ENCODE measurements at places on chromosomes 2 and 18. TPM values are rescaled to one million over a fixed set of nuclear protein-coding genes. Genes with fewer than 3 reads are reported as not detected.

Gene CLEC4F
- not detected for total RNA-seq

Gene CXXC1
- 109 TPM for total RNA-seq

Gene COLEC11
- not detected for total RNA-seq

Gene KHK
- 8.0 TPM for total RNA-seq

Gene STON1
- 2.6 TPM for total RNA-seq

Gene LIMS4
- 1.3 TPM for total RNA-seq

Gene AQP12B
- total RNA-seq = not detected

Gene SRD5A2
- not detected for total RNA-seq

Gene GNLY
- 82.9 TPM for total RNA-seq

- DNase-seq = no peak
Observed at GRCh38 chr2:21052044-21052443, 8.2 kb upstream of the APOB start.

DNA sequence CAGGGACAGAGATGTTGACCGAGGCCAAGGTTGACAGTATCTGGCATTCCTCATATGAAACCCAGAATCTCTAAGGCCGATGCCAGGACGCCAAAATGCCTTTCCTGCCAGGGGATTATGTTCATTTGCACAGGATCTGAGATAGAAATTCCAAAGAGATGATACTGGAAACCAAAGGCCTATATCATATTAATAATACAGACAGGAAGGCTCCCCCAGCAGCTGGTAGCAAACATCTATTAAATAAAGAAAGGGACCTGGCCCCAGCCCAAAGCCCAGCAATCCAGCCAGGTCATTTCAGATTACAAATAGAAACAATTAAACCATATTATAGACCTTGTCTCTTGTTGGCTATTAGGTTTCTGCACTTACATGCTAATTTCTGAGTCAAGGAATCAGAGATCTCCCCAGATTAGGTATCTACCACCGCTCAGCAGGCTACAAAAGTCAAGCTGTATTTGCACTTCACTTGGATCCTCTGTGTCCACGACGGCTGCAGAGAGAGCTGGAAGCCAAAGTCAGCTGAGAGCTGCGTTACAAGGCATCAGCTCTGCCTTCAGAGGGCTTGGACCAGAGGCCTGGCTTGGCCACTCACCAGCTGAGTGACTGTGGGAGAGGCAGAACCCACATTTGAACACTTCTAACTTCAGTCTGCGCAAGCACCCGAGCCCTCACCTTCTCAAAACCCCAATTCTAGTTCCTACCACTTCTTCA is 269.3 kb upstream of the SIX2 start:
- DNase-seq = no peak

GRCh38 chr2:121090088-121090715 is 194.8 kb downstream of the TFCP2L1 start:
- DNase-seq = no peak

GRCh38 chr2:73449404-73449803 is 63.8 kb downstream of the ALMS1 start:
- DNase-seq = no peak

- DNase-seq = no peak
Observed at GRCh38 chr2:226383461-226383860, 416.2 kb downstream of the IRS1 start.

DNA sequence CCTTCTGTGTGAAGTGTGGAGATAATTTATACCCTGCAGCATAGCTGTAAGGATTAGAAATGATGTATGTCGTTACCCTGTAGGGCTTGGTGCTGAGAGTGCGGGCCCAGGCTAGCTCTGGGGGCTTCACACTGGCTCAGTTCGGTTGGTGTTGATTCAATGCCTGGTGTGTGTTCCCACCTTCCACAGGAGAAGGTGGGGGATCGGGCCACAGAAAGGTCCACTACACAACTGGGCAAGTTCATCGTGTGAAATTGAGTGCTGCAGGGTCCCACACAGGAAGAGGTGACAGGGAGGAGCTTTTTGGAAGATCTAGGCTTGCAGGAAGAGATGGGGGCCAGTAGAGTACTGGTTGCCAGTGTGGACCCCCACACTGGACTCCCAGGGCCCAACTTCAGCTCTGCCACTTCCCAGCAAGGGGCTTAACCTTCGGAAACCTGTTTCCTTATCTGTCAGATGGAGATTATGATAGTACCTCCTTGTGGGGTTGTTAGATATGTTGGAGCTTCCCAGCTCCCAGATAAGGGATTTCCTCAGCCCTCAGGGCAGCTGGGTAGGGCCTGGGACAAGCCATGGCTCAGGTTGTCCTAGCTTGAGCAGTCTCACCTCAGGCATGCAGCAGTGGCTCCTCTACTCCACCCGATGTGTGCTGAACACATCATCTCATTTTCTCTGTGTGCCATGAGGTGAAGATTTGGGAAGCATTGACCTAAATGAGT is 71.5 kb downstream of the TMEM247 start:
- no peak for DNase-seq

- no peak for DNase-seq
Observed at GRCh38 chr2:10161961-10162441, 39.5 kb downstream of the RRM2 start.

GRCh38 chr18:8988260-8988871 is 114.1 kb upstream of the NDUFV2 start:
- peak; percentile 18 for DNase-seq

DNA sequence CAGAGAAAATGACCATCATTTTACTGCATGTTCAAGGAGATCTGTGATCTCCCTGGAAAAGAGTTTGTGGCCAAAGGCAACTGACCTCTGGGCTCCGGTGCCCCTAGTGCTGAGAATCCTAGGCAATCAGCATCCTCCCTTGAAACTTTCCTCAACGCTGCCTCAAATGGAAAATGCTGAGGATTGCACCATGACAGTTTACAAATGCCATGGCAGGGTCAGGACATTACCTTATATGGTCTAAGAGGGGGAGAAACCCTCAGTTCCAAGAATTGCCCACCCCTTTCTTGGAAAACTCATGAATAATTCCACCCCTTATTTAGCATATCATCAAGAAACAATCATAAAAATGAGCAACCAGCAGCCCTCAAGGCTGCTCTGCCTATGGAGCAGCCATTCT is 48.3 kb downstream of the ALPK2 start:
- no peak for DNase-seq

Measured in T-cell (primary cell).